ENCODE measurements at places on chromosomes 4 and X.

GRCh38 chr4:158841540-158841939, 72.7 kb downstream of the FNIP2 start:
- DNase-seq, result no peak

DNA sequence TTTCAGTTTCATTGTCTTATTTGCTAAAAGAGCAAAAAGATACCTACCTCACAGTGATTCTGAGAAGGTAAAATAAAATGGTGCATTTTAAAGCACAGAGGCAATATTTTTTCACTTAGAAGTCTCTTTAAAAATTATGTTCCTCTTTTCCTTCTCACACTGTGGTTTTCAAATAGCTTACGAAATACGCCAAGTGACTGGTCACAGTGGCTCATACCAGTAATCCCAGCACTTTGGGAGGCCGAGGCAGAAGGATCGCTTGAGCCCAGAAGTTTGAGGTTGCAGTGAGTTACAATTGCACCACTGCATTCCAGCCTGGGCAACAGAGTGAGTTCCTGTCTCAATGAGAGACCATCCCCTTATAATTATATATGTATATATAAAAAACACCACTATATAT, 372.6 kb downstream of the FBXO8 start:
- no peak for DNase-seq

- no peak for DNase-seq
Observed at GRCh38 chr4:144363890-144364289, 223.4 kb upstream of the GYPA start.

DNA sequence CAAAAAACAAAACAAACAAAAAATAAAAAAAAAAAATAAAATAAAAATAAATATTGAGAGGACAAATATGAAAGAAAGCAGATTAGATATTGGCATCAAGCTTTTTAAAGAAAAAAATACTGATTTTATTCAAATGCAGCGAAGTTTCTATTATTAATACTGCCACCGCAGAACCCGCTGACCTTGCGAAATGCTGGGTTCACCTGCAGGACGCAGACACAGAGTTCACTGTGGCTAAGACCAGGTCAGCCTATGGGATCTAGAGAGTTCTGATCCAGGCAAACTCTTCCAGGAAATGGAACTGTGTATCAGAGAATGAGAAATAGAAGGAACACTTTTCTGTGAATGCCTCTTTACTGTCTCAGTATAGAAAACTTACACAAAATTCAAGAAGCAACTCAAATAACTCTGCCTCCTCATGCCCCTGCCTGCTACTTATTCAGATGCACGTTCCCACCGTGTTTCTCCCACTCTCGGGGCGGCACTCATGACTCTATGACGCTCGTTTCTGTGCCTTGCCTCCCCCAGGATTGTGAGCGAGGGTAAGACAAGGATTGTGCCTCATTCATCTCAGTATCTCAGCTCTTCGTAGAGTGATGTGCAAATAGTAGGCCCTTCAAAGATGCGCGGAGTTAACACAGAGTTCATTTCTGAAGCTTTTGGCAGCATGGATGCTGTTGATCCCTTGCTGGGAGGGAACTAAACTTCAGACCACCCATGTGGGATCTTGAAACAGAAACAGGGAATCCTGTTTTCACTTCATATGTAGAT, 44.1 kb upstream of the TLR3 start:
- no peak for DNase-seq

DNA sequence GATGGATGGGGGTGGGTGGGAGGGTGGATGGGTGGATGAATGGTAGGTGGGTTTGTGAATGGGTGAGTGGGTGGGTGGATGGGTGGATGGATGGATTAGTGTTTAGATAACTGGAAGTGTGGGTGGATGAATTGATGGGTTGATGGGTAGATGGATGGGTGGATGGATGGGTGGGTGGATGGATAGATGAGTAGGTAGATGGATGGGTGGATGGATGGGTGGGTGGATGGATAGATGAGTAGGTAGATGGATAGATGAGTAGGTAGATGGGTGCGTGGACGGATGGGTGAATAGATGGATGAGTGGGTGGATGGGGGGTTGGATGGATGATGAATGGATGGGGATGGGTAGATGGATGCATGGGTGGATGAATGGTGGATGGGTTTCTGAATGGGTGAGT, 20.3 kb upstream of the ASMTL start:
- DNase-seq, result no peak

GRCh38 chrX:65689377-65689776, 21.9 kb downstream of the MSN start:
- no peak for DNase-seq

Data from effector CD4-positive, alpha-beta T cell (primary cell).